ENCODE measurements at places on chromosomes 6 and 20.
A peak's percentile ranks its signal among the peaks of the same experiment; 100 is the strongest.

- no peak for DNase-seq
Observed at GRCh38 chr20:24697411-24697810, 228.0 kb downstream of the SYNDIG1 start.

DNA sequence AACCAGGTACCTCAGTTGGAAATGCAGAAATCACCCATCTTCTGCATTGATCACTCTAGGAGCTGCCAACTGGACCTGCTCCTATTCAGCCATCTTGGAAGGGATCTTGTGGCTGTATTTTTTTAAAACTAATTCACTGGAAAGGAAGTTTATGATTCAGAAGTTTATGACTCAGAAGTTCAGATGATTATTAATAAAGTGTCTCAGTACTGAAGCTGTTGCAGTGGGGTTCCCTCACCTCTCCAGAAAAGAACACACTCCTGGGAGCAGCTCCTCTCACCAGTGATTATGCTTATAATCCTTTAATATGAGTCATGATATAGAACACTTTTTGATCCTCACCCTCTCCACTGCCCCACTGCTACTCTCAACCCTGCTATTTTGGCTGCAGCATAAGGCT lies 291.2 kb upstream of the HS3ST5 start:
- no peak for DNase-seq

GRCh38 chr6:126180585-126180984 lies 159.3 kb upstream of the CENPW start:
- DNase-seq: peak; percentile 70

DNA sequence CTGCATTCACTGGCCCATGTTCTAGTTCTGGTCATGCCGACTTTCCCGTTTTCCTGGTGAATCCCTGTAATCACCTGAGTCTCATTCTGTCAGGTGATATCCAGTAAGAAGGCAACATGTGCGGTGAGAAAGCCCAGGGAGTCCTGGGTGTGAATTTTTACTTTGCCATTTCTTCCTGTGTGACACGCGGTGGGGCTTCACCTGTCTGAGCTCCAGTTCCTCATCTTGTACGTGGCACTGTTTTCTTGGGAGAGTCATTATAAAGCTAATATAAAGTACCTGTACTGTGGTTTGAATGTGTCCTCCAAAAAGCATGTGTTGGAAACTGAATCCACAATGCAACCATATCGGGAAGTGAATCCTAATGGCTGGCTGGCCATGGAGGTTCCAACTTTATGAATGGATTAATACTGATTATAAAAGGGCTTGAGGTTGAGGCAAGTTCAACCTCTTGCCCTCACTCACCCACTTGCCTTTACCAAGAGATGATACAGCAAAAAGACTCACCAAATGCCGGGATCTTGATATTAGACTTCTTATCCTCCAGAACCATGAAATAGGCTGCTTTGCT lies 5.1 kb downstream of the HLA-E start:
- DNase-seq: peak; percentile 67

- DNase-seq: no peak
Observed at GRCh38 chr6:24963339-24963738, 27.6 kb upstream of the RIPOR2 start.

DNA sequence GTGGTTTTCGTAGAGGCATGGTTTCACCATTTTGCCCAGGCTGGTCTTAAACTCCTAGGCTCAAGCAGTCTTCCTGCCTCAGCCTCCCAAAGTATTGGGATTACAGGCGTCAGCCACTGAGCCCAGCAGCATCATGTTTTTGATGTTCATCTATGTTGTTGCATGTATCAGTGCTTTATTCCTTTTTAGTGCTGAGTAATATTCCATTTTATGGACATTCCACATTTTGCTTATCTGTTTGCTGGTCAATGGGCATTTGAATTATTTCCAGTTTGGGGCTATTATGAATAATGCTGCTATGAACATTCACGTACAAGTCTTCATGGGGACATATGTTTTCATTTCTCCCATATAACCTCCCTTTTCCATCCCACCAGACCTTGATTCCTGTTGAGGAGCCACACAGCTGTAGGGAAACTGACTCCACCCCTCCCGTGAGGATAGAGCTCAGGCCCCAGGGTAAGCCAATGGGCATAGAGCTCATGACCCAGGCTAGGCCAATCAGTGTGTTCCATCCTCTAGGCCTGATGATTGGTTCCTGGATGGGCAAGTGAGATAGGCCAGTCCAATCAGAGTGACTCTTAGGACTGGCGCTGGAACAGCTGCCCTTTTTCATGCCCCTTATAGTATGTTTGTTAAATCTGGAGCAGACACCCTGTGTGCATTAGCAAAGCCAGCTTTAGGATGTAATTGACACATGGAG lies 49.5 kb downstream of the DLGAP4 start:
- DNase-seq: no peak

GRCh38 chr6:13256266-13257001 lies 71.9 kb downstream of the TBC1D7 start:
- no peak for DNase-seq

- no peak for DNase-seq
Observed at GRCh38 chr20:56788041-56788670, 159.1 kb downstream of the TFAP2C start.

DNA sequence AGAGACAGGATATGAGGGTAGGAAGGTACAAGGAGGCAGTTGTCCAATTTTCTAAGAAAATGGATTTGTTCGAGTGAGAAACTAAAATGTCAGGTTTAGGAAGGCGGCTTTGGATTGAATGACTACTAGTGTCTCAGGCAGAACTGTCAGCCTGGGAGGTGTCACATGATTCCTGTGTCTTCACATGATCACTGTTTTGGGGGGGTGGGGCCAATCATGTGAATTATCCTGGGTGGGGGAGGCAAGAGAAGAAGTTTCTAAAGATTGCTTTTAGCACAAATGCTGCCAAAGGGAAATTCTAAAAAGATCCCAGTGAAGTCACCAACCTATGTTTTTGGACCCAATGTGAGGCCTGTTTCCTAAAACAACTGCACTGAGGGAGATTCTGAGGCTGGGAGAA lies 2.3 kb downstream of the SIRPA start:
- DNase-seq: no peak

- no peak for DNase-seq
Observed at GRCh38 chr6:52881662-52881995, 27.9 kb downstream of the GSTA3 start.

DNA sequence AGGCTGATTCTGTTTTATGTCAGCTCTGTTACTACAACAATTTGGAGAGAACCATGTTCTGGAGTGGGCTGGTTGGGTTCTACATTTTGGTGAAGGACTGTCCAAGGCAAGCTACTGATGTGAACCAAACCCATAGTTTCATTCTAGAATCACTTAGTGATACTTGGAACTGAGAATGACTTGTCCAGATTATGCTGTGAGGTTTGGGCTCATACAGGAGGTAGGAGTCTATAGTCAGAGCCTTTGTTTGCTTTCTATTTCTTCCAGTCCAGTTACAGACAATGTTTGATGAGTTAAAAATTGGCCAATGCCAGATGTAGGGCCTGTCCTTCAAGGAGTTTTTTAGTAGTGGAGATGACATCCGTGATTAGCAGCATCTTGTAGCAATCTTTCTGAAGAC lies 97.9 kb downstream of the LRRC1 start:
- no peak for DNase-seq

DNA sequence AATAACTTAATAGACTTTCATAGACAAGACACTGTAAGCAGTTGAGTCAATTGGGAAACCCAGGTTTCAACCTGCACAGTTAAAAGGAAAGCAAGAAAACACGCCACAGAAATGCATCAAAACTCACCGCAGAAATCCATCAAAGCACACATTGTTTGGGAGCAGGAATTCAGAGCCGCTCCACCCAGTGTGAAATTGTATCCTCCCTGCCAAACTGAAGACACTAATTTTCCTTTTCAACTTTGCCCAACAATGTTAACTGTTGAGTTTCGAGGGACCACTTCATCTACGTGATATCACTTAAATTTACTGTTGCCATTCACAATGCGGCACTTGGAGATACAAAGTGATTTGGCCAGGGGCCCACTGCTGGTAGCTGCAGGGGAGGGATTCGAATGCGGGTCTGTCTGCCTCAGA lies 92.7 kb downstream of the DACT2 start:
- no peak for DNase-seq

GRCh38 chr6:95091823-95092436 lies 485.4 kb upstream of the MANEA start:
- DNase-seq: no peak

DNA sequence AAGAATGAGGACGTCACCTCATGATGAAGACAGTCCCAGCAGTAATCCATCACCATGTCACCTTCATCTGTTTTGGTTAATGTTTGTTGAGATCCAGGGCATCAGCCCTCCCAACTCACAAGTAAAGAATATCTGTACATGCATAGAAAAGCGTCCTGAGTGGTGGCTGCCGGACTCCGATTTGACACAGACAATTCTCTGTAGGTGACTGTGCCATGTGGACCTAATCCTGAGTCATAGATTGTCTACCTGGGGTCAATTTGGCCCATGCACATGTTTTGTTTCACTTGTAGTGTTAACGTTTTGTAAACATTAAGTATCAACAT lies 168.4 kb upstream of the UST start:
- DNase-seq: no peak

GRCh38 chr6:71649915-71650314 lies 236.4 kb upstream of the RIMS1 start:
- DNase-seq: no peak

GRCh38 chr20:9147547-9148024 lies 78.7 kb downstream of the PLCB4 start:
- no peak for DNase-seq

GRCh38 chr6:23523771-23524170 lies 602.2 kb upstream of the NRSN1 start:
- DNase-seq: no peak

DNA sequence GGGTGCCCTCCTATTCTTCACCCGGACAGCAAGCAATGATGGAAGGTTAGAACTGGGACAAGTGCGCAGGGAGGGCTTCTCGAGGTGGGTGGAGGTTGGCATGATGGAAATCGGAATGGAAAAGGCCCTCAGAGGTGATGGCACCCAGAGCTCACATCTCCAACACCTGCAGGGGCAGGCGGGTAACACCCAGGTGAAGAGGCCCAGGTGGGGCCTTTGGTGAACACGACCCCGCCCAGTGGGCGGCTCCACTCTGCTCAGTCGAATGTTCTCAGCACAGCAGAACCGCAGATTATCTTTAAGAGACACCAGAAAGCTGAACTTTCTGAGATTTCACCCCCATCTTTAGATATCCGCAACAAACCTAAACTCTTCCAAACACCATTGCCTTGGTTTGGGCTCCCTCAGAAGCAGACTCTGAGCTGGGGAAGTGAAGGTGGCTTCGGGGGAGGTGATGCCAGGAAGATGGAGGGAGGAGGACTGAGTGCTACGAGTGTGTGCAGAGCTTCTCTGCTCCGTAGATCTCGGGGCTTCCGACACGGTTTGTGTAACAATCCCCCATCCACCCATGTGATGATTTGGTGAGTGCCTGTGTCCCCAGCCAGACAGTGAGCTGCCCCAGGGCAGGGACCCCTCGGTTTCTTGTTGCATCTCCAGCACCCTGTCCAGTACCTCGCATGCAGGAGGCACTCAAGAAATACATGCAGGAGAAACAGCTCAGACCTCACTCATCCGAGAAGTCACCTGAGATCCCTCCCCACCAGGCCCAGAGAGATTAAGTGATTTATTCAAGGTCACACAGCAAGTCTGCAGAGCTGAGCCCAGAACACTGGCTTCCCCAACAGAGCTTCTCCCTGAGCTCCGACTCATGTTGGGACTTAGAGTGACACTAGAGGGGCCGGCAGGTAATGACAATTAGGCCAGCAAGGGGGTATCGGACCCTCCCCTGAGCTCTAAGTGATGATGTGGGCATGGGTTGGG lies 45.4 kb downstream of the BPIFB1 start:
- no peak for DNase-seq

GRCh38 chr20:37133952-37134351 lies 38.2 kb upstream of the RBL1 start:
- DNase-seq: no peak

DNA sequence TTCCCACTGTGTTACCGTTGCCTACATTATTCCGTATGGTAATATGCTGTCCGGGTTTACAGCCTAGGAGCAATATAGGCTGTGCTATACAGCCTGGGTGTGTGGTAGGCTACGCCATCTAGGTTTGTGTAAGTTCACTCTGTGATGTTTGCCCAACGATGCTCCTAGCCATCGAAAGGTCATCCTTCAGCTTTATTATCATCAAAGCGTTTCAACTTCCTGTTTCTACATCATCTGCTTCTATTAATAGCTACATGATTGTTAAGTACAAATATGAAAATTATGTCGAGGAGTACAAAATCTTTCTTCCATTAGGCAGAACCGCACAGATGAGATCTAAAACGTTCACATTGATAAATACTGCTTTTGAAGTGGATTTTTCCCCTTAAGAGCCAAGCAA lies 69.9 kb downstream of the PPP1R14C start:
- DNase-seq: no peak

GRCh38 chr6:23390221-23390620 lies 735.8 kb upstream of the NRSN1 start:
- DNase-seq: no peak

GRCh38 chr20:32779500-32780211 lies 17.5 kb downstream of the DNMT3B start:
- no peak for DNase-seq

DNA sequence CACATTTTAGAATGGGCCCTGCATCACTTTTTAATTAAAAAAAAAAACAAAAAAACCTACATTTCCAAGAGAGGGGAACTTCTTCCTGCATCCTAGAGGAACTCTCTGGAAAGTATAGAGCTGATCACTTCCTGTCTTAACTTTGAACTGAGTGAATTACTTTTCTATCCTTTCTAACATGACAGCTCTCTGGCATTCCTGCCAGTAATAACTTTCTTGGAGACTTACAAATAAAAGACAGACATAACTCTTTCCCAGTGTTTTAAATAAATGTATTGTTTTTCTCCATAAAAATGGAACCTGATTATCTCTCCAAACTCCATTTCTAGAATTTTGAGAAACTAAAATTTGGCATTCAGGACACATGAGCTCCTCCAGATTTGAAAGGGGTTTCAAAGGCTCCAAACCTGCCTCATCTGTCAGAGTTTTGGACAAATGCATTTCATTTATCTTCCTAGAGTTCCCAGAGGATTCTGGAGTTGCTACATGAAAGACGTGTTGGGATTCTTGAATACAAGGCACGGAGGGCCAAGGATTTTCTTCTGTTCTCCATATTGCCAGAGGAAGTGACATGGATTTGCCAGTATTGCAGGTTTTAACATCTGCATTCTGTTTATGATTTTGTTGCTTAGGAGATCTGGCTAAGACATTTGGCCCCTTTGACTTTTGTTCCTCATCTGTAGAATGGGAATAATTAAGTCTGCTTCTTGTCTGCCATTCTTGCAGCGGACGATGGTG lies 2.0 kb upstream of the SMOC2 start:
- no peak for DNase-seq

DNA sequence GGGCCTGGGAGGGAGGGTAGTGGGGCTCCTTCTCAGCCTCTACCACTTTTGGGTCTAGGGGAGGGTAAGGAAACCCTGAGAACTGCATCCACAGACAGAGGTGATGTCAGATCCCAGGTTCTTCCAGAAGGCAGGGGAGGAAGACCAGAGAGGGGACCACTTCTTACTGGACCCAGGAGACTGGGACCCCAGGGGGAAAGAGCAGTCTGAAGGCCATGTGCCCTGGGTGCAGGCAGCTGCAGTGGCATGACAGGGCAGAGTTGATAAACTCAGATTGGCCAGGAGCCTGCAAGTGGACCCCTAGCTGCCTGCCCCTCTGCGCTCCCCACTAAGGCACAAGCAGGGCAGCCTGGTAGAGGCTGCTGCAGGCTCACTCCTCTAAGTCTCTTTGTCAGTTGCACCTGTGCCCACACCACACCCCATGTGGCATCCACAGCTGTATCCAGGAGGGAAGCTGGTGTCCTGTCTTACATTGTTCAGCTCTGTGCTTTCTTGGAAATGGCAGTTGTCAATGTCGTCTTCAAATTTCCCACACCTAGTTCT lies 2.7 kb downstream of the CST9L start:
- no peak for DNase-seq

Data from activated CD4-positive, alpha-beta T cell treated with anti-CD3 and anti-CD28 coated beads for 36 hours (primary cell).